NCI-H1105 (cell line): ENCODE measurements at places on chromosomes 12 and 14.

GRCh38 chr14:101557811-101558738 lies 3.2 kb upstream of the DIO3 start:
- no peak for DNase-seq

GRCh38 chr12:126784328-126784921 lies 1482.5 kb upstream of the TMEM132C start:
- DNase-seq, result peak; percentile 34

GRCh38 chr12:27300226-27300625 lies 32.4 kb upstream of the BMAL2 start:
- DNase-seq, result no peak

GRCh38 chr14:75723716-75724115 lies 62.7 kb downstream of the TTLL5 start:
- no peak for DNase-seq

- DNase-seq, result no peak
Observed at GRCh38 chr12:58086006-58086405, 144.6 kb downstream of the ATP23 start.

- DNase-seq, result no peak
Observed at GRCh38 chr14:95111507-95112164, 45.7 kb downstream of the DICER1 start.

DNA sequence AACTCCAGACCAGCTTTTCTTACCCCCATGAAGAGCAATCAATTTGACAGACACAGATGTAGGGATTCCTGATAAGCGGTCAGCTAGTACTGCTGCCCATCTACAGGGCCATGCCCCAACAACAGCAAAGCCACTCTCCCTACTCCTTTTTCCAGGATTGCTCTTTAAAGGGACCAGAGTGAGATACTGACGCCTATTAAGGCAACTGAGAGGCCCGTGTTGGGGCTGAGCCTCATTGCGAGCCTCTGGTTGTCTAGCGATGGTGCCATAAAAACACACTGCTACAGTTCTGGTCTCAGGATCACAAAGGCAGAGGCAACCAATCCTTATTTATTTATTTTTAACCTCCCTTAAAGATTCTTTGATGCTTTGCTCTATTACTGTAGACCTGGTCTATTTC lies 31.1 kb downstream of the AK7 start:
- no peak for DNase-seq

- DNase-seq, result no peak
Observed at GRCh38 chr12:59938190-59938962, 342.5 kb downstream of the SLC16A7 start.

- peak; percentile 59 for DNase-seq
Observed at GRCh38 chr12:8045952-8046944, 13.7 kb downstream of the FOXJ2 start.

GRCh38 chr12:120791669-120792176 lies 66.1 kb downstream of the ACADS start:
- no peak for DNase-seq

- no peak for DNase-seq
Observed at GRCh38 chr12:51898937-51899336, 8.4 kb upstream of the ACVRL1 start.

- no peak for DNase-seq
Observed at GRCh38 chr12:130602251-130602650, 113.8 kb downstream of the RIMBP2 start.

DNA sequence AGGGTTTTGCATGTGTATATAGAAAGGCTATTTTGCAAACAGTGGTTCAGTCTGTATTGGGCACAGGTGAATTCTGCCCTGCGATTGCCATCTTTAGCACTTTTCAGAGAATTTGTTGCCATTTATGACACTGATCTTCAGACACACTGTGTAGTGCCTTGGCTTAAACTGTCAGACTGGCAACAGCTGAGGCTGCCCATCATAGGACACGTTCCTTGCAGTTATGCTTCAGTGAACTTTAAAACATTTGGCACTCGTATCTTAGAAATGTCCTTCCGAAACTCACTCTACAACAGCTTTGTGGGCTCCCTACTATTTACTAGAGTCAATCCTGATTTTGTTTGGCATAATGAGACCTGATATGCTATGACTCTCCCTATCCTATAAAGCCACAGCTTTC lies 29.1 kb downstream of the AP5M1 start:
- no peak for DNase-seq
